ENCODE measurements at places on chromosomes 2 and 18. TPM values are rescaled to one million over a fixed set of nuclear protein-coding genes. Genes with fewer than 3 reads are reported as not detected.

DNA sequence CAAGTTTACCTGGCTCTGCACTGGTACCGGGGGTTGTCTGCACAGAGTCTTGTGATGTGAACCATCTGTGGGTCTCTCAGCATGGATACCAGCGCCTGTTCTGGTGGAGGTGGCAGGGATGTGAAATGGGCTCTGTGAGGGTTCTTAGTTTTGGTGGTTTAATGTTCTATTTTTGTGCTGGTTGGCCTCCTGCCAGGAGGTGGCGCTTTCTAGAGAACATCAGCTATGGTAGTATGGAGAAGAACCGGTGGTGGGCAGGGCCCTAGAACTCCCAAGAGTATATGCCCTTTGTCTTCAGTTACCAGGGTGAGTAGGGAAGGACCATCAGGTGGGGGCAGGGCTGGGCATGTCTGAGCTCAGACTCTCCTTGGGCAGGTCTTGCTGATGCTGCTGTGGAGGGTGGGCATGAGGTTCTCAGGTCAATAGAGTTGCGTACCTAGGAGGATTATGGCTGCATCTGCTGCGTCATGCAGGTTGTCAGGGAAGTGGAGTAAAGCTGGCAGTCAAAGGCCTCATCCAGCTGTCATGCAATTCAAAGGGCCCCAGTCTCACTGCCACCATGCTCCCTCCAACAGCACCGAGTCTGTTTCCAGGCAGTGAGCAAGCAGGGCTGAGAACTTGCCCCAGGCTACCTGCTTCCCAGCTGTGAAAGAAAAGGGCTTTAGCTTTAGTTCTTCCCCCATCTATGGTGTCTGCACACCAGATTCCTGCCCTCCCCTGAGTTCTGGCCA lies 278.0 kb downstream of the METTL4 start:
- DNase-seq: peak; percentile 13

ABCB11 gene
- total RNA-seq: not detected

GRCh38 chr2:177998006-177998405 lies 74.6 kb downstream of the PDE11A start:
- DNase-seq: no peak

- DNase-seq: no peak
Measured at GRCh38 chr2:180523621-180524340, 456.6 kb upstream of the UBE2E3 start.

GRCh38 chr2:156837635-156838370 lies 401.6 kb downstream of the GPD2 start:
- DNase-seq: no peak

Measured in Caco-2 (cell line).